ENCODE measurements at places on chromosomes 2 and 18. TPM values are rescaled to one million over a fixed set of nuclear protein-coding genes. Genes with fewer than 3 reads are reported as not detected.

Gene GDF7
- total RNA-seq = 0.19 TPM

Gene SLC38A11
- total RNA-seq = 2.1 TPM

Gene ELMOD3
- 34.5 TPM for total RNA-seq

Gene SP3
- total RNA-seq = 133 TPM

Gene ALLC
- total RNA-seq = not detected

Gene RTP5
- total RNA-seq = not detected

Gene COL5A2
- total RNA-seq = 68.9 TPM

Gene MBP
- total RNA-seq = 29.0 TPM

Gene NAT8
- total RNA-seq = not detected

Gene ACTR2
- 162 TPM for total RNA-seq

Gene MOGAT1
- total RNA-seq = not detected

Gene KCNG2
- total RNA-seq = not detected

Gene PTMA
- 772 TPM for total RNA-seq

Gene BCL11A
- 0.16 TPM for total RNA-seq

Gene SERPINB12
- not detected for total RNA-seq

Gene EMILIN2
- total RNA-seq = 107 TPM

Gene C2orf15
- total RNA-seq = not detected

Gene EPAS1
- total RNA-seq = 1,000 TPM

Gene NT5DC4
- total RNA-seq = not detected

Gene IL18R1
- 18.9 TPM for total RNA-seq

Data from subcutaneous adipose tissue (tissue), 4 donors.